ENCODE measurements at places on chromosomes 12 and 14. TPM values are rescaled to one million over a fixed set of nuclear protein-coding genes. Genes with fewer than 3 reads are reported as not detected.

- no peak for DNase-seq
These were observed 107.1 kb upstream of the WSCD2 start for GRCh38 chr12:108021949-108022522.

DNA sequence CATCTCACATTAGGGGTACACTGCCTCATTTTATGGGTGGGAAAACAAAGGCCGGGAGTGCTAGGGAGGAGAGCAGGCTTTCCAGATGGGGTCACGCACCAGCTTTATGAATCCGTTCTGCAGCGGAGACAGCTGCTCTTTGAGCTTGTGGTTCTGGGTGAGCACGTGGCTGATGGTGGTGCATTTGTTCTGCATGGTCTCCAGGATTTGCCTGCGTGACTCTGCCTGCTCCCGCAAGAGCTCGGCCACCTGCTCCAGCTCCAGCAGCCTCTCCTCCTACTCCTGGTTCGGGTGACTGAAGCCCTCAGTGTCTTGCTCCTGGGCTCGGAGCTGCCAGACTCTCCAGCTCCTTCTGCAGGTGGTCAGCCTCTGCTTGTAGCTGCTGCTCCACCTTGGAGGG, 23.6 kb upstream of the BLTP3B start:
- DNase-seq, result no peak

GRCh38 chr12:44334347-44334746, 498.5 kb downstream of the TMEM117 start:
- DNase-seq, result no peak

GRCh38 chr14:76589246-76589645, 172.0 kb upstream of the VASH1 start:
- no peak for DNase-seq

Gene CIROP
- polyA plus RNA-seq, result not detected

Gene SLC10A1
- polyA plus RNA-seq, result not detected
